ENCODE measurements at places on chromosomes 3 and 15.

GRCh38 chr15:68807249-68807648 is 13.4 kb downstream of the ANP32A start:
- no peak for DNase-seq

DNA sequence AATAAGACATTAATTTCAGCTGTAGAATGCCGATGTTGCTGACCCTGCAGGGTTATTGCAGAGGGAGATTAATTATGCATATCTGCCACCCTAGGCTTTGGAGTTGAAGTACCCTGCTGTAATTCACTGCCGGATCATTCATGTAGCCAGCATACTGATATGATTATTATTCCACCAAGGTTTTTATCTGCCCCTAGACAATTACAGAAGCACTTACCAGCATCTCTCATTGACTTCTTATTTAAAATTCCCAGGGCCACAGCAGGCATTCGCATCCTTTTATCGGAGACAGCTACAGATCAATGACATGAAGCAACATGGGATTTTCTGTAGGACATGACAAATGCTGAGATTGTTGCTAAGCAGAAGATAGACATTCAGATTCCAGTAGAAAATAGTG is 31.3 kb downstream of the IL1RAP start:
- no peak for DNase-seq

DNA sequence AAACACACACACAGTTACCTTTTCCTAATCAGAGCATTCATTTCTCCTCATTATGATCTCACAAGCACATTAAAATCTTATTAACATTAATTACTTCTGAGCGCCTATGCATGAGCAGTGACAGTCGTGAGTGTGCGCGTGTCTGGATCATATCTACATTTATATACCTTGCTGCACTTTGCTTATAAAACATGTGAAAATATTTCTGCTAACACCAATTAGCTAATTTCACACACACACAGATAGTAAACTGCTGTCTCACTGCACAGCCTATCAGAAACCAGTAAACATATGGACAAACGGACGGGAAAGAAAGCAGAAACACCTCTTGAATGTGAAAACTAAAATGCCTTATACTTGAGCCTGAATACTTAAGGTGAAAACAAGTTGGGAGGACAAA is 64.8 kb downstream of the ZBTB20 start:
- DNase-seq = no peak

DNA sequence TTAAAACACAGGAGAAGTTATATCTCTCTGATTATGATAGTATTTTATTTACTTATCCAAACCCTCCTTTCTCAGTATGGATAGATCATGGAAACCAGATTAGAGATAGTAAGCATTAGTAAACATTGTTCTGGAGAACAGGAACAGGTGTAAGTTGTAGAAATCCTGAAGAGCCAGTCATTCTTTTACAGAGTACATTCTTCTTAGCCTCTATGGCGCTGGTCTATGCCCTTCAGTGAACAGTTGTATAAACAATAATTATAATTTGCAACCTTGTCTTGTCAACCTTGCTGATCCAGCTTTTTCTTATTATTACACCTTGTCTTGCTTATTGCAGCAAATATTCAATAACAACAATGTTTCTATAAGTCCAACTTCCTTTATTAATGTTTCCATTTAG is 47.4 kb downstream of the SLC15A2 start:
- no peak for DNase-seq

DNA sequence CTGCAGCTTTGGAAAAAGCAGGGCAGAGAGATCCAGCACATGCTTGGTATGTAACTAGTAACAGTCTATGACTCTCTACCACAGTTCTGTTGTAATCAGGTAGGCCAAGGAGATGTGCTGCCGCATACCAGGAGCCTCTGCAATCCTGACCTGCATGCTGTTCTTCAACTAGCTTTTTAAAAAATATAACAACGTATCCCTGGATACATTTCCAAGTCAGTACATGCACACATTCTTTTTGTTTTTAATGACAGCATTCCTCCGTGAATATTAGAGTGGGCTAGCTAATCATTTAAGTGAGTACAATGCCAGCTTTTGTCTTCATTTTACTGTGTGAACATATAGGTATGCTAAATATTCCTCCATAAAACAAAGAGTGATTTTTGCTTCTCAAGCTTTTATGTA is 437.8 kb downstream of the RBMS3 start:
- no peak for DNase-seq

DNA sequence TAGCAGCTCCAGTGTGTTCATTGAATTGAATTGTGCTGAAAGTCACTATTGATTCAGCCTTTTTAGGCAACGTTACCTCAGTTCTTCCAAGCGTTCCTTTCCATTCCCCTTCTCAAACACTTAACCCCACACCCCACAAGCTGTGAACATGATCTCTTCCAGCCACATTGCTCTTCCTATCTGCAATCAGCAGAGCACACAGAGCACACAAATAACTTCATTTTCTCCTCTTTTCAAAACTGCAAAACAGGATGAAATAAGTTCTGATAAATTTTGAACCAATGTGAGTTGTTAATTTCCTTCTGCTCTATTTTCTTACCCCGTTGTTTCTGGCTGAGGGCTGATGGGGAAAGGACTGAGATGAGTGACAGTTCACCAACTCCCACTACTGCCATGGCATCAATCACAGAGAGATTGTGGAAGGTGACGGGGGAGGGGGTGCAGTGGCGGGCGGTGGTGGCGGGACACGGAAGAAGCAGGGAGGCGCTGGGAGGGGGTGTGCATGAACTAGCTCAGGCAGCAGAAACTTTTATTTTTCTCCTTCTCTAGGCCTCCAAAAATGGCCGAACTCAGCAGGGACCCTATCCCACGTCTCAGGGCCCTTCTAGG is 147.2 kb downstream of the SSR3 start:
- DNase-seq = no peak

GRCh38 chr15:68230157-68231100 is 901 bp upstream of the CLN6 start:
- no peak for DNase-seq

DNA sequence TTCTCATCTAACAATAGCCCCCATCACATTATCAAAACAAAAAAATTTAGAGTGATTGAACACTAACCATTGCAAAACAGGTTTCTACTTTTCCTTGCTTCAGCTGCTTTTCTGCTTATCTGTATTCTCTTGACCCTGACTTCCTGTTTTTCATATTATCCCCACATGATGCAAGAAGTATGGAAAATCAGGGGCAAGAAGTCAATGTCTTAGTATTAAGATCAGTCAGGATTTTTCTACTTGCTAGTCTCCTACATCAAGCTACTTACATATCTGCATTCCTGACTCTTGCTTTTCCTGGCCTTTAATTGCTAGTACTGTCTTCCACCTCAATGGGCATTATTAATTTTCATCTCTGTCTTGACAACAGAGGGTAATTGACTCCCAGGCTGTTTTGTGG is 300.2 kb downstream of the OTOL1 start:
- no peak for DNase-seq

GRCh38 chr15:43441316-43441715 is 51.6 kb downstream of the TP53BP1 start:
- no peak for DNase-seq

- DNase-seq = no peak
Measured at GRCh38 chr3:197226179-197226578, 72.2 kb downstream of the DLG1 start.

- DNase-seq = no peak
Measured at GRCh38 chr3:190013943-190014924, 106.5 kb downstream of the P3H2 start.

- DNase-seq = no peak
Measured at GRCh38 chr15:90765531-90765930, 48.4 kb downstream of the BLM start.

DNA sequence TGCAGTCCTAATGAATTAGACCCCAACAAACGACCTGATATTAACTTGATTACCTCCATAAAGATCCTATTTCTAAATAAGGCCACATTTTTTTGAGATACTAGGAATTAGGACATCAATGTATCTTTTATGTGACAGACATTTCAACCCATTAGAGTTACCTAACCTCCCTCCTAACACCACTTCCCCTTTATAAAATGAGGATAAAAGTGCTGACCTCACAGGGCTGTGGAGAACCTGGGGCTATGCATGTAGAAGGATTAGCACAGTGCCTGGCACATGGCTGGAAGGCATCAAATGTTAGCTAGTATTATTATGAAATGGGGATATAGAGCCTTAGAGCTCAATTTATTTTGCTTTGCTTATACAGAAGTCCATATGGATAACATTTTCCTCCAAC is 53.5 kb upstream of the LRRN1 start:
- no peak for DNase-seq

GRCh38 chr3:81908561-81908960 is 147.1 kb upstream of the GBE1 start:
- DNase-seq = no peak

GRCh38 chr15:68615301-68615700 is 36.5 kb downstream of the CORO2B start:
- DNase-seq = no peak

DNA sequence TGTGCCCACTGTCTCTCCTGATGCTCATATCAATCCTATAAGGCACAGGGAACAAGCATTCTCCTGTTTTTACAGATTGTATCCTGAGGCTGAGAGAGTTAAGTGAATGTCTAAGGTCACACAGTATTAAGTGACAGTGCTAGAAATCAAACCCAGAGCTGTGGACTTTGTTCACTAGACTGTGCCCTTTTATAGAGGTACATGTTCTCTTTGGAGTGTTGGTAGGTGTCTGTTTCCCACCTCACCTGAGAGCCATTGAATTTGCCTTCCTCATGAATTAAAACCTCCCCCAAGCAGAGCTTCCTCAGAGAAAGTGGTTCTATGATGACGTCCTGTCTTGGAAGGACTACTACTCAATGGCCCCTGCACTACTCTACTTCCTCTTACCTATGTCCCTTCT is 12.4 kb downstream of the ADIPOQ start:
- DNase-seq = no peak

- DNase-seq = no peak
Measured at GRCh38 chr3:187450431-187451190, 82.4 kb downstream of the RTP4 start.

DNA sequence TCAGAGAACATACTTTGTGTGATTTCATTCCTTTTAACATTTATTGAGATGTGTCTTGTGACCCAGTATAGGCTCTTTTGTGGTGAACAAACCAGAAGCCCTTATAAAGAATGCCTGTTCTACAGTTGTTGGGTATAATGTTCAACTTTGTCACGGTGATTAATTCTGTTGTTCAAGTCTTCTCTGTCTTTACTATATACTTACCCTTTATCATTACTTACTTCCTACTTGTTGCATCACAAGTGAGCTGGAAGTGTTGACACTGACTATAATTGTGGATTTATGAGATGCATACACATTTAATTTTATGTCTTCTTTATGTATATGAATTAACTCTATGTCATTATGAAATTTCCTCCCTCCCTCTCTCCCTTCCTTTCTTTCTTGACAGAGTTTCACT is 59.7 kb upstream of the TBL1XR1 start:
- no peak for DNase-seq

DNA sequence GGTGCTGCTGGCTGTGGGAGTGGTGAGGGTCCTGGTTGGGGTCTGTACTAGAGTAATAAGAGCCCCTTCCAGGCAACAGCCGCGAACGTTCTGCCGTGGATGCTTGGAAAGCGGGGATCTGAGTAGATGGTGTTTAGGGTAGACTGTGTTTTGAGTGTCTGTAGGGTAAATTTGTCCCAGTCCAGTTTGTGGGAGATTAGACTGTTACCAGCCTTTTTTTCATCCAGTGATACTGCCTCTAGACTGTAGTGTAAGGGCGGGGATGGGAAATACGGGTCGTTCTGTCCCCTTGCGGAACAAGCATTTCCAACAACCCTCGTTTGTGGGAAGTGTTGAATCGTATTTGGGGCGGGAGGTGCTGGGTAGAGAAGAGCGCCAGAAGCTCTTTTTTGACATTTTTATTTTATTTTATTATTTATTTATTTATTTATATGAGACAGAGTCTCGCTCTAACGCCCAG is 424 bp downstream of the HAUS2 start:
- DNase-seq = no peak

DNA sequence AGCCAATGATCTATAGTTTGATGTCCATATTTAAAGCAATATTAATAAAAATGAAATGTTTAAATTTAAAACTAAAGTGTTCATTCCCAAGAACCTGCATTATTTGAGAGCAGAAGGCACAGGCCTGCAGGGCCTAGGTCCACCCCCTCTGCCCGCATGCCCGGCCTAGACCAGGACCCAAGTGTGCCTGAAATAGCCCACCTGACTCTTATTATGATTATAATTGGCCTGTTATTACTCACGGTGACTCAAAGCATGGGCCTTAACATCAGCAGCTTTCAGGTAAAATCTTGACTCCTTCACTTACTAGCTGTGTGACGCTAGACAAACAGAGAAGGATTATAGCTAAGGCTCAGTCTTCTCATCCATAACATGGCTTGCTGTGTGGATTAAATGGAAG is 128.8 kb downstream of the PLCL2 start:
- no peak for DNase-seq

DNA sequence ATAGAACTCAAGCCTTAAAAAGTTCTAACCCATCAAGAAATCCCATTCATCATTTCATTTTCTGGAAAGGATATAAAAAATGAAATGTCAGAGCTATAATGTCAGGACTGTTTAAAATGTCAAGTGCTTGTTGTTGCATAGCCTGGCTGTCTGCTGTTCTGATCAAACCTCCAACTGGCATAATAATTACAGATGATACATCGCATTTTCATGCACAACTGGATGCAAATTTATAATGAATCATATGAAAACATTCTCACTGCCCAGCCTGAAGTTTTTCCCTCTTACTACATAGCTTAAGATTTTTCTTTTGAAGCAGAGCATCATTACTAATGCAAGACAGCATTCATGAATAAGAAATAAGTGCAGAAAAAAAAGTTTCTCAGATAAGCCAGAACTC is 46.5 kb downstream of the GUCA1C start:
- DNase-seq = no peak

DNA sequence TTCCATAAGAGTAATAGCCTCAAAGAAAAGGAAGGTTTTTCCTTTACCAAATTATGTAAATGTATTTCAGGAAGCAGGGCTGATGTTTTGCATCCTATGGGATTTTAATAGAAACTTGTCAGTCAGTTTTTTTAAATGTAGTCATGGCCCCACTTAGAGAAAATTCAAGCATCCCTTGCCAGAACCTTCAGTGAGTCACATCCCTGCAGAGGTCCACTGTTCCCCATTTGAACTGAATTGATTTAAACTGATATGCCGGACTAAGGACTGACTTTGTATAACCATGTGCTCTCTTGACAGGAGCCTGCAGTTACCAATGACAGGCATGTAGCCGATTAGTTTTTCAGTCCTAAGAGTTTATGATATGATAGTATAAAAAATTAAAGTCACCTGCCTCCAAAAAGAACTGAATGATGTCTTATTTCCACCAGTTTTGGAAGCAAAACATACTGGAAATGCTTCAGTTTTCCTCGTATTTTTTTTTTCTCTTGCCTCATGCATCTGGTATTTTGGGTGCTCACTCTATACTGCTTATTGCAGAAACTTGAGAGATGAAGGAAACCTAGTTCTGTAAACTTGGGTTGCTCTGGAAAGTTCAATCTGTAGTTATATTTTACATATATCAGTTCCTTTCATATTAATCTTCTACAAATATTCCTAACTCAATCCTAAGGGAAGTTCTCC is 30.7 kb downstream of the LRTM1 start:
- DNase-seq = no peak

GRCh38 chr15:59176653-59177316 is 29.9 kb upstream of the LDHAL6B start:
- DNase-seq = no peak

- no peak for DNase-seq
Measured at GRCh38 chr3:29128001-29128400, 152.9 kb upstream of the RBMS3 start.

GRCh38 chr3:72265256-72266015 is 480.5 kb upstream of the PROK2 start:
- DNase-seq = no peak

Measured in effector CD8-positive, alpha-beta T cell (primary cell).